ENCODE measurements at places on chromosomes 6 and 20. TPM values are rescaled to one million over a fixed set of nuclear protein-coding genes. Genes with fewer than 3 reads are reported as not detected.

Gene PSORS1C2
- total RNA-seq, result not detected

Gene MATN4
- not detected for total RNA-seq

Gene EDN1
- 1.4 TPM for total RNA-seq

Gene SLC17A2
- total RNA-seq, result 1.7 TPM

Gene IL17F
- not detected for total RNA-seq

Gene PERP
- 20.2 TPM for total RNA-seq

Gene FOXS1
- 1.1 TPM for total RNA-seq

Gene HLA-DQB2
- total RNA-seq, result not detected

Gene APOBEC2
- not detected for total RNA-seq

Gene ALDH5A1
- total RNA-seq, result 4.5 TPM

Gene SLC2A10
- 43.6 TPM for total RNA-seq

Gene ABHD16A
- total RNA-seq, result 25.7 TPM

Gene SLC17A1
- not detected for total RNA-seq

Gene SDHAF4
- total RNA-seq, result 10.1 TPM

Gene RAB32
- 95.8 TPM for total RNA-seq

Gene GPSM3
- 0.26 TPM for total RNA-seq

Gene PAK5
- not detected for total RNA-seq

Gene CLVS2
- not detected for total RNA-seq

Gene CYP39A1
- total RNA-seq, result 1.6 TPM

Gene PARD6B
- total RNA-seq, result 0.43 TPM

Gene MEI4
- total RNA-seq, result not detected

Gene ACTL10
- total RNA-seq, result 1.4 TPM

Gene VGLL2
- total RNA-seq, result not detected

Gene JPH2
- total RNA-seq, result 5.3 TPM

Gene RAMACL
- 0.23 TPM for total RNA-seq

Gene SNAI1
- 10.0 TPM for total RNA-seq

Gene KIAA1586
- total RNA-seq, result 5.6 TPM

Gene SPAG4
- total RNA-seq, result 13.5 TPM

Gene PEDS1
- 34.0 TPM for total RNA-seq
